ENCODE measurements at places on chromosomes 7 and 10.

DNA sequence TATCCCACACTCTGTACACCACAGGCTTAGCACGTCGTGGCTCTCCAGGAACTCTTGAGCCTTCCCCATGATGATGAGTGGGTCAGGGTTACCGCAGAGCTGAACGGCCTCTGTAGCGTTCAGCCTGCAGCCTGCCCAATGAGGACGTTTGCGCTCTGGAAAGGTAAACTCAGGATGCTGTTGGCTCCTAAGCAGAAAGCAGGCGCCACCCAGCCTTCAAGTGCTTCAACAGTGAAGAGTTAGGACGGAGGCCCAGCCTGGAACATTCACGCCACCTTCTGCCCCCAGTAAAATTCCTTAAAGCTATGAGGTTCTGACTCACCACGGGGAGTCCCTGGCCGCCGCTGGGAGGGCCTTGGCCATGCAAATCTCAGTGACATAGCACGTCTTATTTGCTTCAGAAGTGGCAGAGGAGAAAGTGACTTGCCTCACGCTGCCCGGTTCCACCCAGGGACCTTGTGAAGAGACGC, 161.5 kb upstream of the SH2B2 start:
- peak; percentile 58 for DNase-seq

DNA sequence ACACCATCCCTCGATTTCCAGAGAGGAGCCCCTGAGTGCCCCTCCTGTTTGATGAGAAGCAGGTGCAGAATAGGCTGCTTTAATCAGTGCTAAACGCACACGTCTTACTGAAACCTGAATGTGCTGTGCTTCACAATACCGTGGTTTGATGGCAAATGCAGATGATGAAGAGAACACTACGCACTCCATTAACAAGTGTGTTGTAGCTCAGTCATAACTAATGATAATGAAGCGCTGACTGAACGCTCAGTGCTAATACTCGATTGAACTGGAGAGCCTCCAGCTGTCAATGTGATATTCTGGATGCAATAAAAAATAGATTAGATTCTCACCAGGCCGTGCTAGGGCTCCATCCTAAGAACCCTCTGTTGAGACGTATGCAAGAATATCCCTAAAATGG, 279.7 kb upstream of the PLPP4 start:
- no peak for DNase-seq

GRCh38 chr7:100728196-100728595, 5.2 kb upstream of the ZAN start:
- DNase-seq, result no peak

- DNase-seq, result no peak
Measured at GRCh38 chr7:74262639-74263398, 8.6 kb upstream of the RFC2 start.

DNA sequence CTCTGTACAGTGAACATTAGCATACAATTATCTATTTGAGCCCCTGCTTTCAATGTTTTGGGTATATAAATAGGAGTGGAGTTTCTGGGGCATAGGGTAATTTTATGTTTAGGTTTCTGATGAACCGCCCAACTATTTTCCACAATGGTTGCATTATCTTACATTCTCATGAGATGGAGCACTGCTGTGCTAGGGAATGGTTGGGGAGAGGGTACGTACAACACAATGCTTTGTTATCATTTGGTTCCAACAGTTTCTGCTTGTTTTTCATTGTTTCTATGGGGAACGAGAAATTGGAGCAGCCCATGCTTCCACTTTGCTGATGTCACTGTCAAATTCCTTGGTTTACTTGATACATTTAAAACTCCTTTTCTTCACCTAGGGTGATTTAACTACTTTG, 1115.3 kb downstream of the REEP3 start:
- DNase-seq, result no peak

GRCh38 chr10:90602862-90603610, 254.8 kb downstream of the HTR7 start:
- DNase-seq, result peak; percentile 33

DNA sequence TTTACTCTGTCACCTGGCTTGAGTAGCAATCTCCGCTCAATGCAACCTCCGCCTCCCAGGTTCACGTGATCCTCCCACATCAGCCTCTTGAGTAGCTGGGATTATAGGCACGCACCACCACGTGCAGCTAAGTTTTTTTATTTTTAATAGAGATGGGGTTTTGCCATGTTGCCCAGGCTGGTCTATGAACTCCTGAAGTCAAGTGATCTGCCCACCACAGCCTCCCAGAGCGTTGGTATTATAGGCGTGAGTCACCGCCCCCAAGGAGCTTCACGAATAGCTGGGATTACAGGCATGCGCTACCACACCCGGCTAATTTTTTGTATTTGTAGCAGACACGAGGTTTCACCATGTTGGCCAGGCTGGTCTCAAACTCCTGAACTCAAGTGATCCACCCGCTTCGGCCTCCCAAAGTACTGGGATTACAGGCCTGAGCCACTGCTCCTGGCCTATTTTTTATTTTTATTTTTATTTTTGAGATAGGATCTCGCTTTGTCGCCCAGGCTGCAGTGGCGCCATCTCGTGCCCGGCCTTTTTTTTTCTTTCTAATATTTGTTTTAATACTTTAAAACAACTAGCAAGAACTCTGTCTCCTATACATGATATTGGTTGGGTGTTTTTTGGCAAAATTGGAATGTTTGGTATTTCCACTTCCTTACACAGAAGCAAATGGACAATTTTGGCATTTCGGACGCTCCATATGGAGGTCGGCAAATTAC, 1.1 kb downstream of the EFCAB10 start:
- peak; percentile 24 for DNase-seq

DNA sequence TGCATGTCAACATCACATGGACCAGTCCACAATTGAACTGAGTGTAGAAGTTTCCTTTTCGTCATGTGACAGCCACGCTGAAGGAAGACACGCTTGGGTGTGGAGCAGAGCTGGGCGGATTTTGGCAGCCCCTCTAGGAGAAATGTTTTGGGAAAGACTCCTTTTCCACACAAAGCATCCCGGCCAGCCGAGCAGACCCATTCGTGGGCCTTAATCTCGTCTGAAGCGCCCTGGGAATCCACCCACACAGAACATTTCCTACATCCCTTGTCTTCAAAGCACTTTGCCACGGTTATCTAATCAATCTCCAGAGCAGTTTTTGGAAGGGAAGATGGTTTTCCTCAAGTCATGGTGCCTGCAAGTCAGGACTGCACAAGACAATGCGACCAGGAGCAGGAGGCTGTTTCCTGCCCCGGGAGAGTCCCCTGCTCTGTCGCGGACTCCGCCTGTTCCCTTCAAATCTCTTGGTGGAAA, 8.4 kb upstream of the IFT22 start:
- no peak for DNase-seq

DNA sequence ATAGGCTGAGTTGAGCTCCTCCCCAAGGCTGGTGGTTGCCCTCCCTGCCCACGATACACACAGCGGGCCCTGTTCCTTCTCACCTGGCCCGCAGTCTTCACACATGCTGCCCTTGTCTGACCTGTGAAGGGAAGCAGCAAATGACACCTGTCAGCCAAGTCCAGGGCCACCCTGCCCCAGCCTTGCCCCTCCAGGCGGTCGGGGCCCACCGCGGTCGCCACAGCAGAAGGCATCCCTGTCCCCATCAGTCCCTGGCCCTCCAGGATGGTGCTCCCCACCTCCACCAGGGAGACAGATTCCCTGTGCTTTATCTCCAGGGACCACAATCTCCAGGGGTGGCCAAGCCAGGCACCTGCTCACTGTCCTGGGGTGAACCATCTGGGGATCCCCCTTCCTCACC, 81.2 kb upstream of the TMEM248 start:
- DNase-seq, result no peak
